ENCODE measurements at places on chromosomes 16 and 17.

GRCh38 chr17:72614871-72615626 lies 477.4 kb downstream of the SLC39A11 start:
- peak; percentile 58 for DNase-seq

DNA sequence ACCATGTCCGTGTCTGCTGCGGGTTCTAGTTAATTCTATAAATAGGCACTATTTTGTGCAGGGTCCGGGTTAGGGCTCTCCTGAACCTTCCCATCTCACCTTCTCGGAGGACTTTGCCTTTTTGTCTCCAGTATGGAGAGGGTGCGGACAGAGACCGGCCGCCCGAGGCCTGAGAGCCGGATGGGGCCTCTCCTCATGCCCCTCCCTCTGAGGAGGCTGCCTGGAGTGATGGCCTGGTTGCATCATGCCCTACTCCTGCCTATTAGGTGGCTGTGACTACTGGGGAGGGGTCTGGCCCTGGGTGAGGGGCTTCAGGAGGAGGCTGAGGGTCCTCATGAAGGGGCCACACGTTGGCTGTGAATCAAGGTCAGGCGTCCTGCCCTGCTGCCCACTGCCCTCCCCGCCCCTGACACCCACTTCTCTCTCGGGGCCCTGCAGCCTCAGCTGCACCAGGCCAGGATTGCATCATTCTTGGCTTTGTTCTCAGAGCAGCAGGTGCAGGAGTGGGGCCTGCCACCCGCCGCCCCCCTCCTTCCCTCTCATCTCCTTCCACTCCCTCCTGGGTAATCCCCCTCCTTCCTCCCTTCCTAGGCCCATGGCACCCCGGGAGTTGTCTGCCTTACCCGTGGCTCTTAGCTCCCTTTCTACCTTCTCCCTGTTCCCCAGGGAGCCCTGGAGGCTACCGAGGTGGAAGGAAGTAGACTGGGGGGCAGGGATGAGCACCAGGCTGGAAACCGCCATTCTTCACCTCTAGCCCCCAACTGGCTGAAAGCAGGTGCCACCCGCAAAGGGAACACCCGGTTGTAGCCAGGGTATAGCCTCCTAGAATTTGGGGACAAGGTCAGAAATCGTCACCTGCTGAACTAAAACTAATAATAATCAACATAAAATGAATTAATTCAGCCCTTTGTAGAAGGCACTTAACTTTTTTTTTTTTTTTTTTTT lies 12.7 kb upstream of the ARHGAP23 start:
- DNase-seq: peak; percentile 76

- no peak for DNase-seq
Measured at GRCh38 chr16:78249056-78249455, 149.6 kb downstream of the WWOX start.

DNA sequence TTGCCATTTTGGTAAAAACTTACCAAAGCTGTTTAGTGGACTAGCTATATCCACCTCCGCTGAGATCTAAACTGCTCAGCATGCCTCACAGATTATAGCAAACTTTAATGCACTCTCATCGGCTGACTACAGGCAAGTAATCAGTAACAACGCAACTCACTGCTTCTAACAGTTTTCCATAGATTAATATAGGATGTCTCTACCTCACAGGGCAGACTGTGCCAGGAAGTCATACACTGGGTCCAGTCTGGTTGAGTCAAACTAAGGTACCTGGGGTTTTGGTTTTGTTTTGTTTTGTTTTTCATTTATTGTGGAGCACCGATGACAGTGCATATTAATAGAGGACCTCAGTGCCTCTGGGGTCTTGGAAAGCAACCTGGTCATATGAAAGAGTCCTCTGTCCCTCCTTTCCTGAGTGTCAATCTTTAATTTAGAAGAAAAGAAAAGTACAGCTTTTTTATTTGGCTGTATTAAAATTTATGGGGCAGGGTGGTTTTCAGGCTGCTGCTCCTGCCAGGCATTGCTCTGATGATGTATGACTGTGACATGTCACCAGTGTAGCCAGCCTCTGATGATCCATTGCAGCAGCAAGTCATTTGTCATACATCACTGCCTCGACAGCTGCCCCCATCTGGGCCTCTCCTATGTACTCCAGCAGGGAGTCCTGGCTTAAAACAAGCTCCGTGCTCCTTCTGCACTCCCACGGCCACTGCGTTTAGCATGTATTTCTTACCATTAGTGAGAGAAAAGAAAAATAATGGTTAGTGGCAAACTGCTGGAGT lies 854.1 kb downstream of the KCNJ2 start:
- peak; percentile 1 for DNase-seq

DNA sequence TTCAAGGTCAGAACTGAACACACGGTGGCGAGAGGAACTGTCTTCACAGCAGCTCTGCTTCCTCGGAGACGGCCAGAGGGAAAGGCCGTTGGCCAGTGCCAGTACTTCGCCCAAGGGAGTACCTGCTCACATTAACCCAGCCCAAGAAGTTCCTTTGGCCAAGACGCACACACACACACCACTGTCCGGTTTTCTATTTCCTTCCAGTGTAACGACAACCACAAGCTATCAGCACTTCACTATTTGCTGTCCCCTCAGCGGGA lies 744 bp upstream of the GGNBP2 start:
- peak; percentile 64 for DNase-seq

DNA sequence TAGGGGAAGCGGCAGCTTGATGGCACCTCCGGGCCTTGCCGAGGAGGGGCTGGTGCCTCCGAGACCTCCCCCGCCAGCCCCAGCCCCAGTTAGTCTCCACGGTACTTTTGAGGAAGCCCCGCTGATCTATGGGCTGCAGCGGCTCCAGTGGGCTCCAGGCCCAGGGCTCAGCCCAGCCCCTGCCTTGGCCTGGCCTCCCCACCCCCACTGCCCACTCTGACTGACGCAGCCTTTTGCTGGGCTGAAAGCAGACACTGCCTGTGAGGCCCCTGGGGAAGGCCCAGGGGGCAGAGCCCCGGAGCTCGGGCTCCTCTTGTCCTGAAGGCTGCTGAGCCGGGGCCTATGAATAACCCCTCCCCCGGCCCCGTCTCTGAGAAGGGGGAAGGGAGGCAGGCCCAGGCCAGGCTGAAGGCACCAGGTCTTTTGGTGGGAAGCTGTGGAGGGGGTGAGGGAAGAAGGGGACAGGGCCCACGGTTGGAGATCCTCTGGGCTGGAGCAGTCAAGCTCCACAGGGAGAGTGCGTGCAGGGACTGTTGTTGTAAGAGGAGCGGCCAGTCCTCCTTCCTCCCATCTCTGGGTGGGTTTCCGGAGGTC lies 7.5 kb upstream of the SMTNL2 start:
- no peak for DNase-seq

DNA sequence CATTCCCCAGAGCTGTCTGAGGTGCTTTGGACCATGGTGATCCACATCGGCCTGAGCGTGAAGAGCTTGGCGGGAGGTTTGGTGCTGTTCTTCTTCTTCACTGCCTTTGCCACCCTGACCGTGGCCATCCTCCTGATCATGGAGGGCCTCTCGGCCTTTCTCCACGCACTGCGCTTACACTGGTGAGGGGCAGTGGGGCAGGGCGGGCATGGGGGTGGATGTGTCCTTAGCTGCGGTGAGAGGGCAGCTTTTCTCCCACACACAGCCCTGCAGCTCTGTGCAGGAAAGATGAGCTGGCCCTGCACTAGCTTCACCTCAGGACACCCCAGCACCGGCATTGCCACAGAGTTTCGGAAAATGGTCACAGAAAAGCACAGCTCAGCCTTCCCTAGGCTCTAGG lies 21.8 kb upstream of the NAGLU start:
- DNase-seq: no peak

GRCh38 chr16:87169509-87169995 lies 147.6 kb downstream of the C16orf95 start:
- DNase-seq: peak; percentile 37

DNA sequence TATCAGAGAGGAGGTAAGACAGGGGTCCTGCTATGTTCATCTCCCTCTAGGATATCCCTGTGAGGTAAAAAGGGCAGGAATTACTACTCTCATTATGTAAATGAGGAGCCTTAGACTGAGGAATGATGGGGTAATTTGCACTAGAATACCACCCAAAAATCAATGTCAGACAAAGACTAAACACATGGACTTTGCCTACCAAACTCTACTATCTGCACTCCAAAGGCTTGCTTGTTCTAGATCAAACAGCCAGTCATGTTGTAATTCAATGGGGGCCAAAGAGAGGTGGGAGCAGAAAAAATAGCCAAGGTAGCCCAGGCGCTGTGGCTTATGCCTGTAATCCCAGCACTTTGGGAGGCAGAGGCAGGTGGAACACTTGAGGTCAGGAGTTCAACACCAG lies 120.7 kb downstream of the LYRM1 start:
- no peak for DNase-seq

GRCh38 chr17:72128039-72128438 lies 7.2 kb downstream of the SOX9 start:
- no peak for DNase-seq
